Lung (tissue), 17 donors: ENCODE measurements at places on chromosomes 5 and 9. TPM values are rescaled to one million over a fixed set of nuclear protein-coding genes. Genes with fewer than 3 reads are reported as not detected.

DNA sequence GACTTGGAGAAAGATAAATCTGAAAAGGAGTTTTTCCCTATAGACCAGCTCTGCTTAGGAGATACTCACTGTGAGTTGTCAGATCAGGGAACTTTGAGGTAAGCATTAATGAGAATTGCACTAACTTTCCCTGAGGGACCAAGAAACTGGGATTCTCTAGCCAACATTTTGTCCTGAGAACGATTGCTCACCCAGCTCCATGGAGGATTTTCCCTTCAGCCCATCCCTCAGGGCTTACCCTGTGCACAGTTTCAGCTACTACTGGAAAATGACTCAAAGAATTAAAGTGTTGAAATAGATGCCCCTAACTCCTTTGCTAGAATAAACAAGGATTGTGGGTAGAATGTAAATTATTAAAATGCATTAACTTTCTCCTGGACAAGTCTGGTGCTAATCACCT lies 237.2 kb upstream of the IL12B start:
- DNase-seq, result no peak

SLC45A2 gene
- total RNA-seq, result not detected

DNA sequence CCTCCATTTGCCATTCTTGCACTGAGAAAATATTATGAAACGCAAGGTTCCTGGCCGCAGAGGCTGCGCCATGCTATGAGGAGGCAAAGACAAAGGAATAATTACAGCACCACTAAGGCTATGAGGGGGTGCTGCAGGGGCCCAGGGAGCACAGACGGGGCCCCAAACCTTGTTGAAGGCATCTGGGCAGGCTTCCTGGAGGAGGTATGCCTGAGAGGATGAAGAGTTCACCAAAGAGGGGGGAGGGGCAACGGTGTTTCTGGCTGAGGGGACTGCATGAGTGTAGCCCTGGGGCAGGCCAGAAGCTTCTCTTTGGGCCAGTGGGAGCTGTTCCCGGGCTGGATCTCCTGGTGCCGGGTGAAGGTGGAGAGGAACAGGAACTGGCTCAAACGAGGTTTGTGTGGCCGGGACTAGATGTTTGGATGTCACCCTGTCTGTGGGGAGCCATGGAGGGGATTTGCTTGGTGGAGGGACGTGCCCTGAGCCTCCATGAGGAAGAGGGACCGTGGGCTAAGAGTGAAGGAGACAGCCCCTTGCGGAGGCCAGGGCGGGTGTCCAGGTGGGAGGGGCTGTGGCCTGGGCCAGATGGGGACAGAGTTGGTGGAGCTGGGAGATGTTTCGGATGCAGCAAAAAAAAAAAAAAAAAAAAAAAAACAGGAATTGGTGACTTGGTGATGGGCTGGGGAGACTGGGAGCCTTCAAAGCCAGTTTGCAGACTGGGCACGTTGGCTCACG lies 28.2 kb downstream of the PTGES start:
- DNase-seq, result no peak

CCDC187 gene
- 11.4 TPM for total RNA-seq

DNA sequence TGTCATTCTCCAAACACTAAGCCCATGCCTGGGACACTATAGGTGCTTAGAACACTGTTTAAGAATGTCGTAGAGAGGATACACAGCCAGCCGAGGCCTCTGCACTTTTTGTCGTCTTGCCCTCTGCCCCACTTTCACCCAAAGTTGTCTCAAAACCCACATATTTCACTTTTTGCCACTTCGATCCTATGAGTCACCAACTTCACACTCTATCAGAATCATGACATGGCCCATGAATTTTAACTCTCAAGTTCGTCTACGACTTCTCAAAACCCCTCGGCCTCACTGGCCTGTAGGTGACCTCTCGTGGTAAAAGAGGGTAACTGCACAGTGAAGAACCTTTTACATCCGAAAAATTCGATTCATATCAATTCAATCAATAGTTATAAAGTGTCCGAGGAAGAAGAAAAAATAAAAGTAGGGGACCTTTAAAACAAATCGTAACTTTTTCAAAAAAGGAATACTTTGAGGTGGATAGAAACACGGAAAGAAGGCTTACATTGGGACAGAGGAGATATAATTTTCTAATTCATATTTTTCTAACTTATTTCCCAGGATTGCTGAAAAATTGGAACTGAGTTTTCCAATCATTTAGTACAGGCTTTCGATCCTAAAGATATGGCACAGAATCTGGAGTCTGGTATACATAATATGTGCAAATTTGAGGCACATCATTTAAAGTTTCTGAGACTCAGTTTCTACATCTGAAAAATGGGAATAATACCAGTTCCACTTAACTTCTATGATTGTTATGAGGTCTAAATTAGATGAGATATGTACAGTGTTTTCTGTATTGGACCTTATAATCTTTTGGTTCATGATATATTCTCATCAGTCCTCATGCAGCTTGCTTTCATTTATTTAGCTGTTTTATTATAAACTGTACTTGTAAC lies 122.6 kb downstream of the APBA1 start:
- DNase-seq, result peak; percentile 60

- DNase-seq, result no peak
Observed at GRCh38 chr9:136443087-136443486, 3.4 kb upstream of the INPP5E start.

- no peak for DNase-seq
Observed at GRCh38 chr9:80951675-80952074, 737.7 kb downstream of the TLE1 start.

ZNF883 gene
- total RNA-seq, result 0.74 TPM

LCN12 gene
- total RNA-seq, result 6.3 TPM

DNA sequence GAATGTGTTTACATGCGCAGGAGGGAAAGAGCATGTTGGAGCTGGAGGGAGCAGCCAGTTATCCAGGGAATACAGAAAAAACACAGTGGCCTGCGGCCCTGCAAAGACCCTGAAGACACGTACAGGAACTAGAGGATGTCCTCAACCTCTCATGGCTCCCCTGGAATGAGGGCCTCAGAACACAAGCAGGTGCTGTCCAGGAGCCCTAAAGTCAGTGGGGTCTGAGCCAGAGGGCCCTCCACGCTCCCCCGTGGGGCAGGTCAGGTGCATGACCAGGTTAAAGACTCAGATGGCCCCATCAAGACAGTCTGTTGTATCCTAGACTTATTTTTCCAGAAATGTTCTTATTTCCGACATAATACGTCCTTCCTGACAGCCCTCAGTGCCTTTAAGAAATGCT lies 106.9 kb downstream of the ROR2 start:
- DNase-seq, result no peak

- DNase-seq, result no peak
Observed at GRCh38 chr5:82355496-82355895, 77.3 kb upstream of the RPS23 start.

OR1J2 gene
- total RNA-seq, result not detected

NMUR2 gene
- 0.28 TPM for total RNA-seq

GRCh38 chr9:23783509-23783908 lies 42.5 kb downstream of the ELAVL2 start:
- DNase-seq, result no peak

DNA sequence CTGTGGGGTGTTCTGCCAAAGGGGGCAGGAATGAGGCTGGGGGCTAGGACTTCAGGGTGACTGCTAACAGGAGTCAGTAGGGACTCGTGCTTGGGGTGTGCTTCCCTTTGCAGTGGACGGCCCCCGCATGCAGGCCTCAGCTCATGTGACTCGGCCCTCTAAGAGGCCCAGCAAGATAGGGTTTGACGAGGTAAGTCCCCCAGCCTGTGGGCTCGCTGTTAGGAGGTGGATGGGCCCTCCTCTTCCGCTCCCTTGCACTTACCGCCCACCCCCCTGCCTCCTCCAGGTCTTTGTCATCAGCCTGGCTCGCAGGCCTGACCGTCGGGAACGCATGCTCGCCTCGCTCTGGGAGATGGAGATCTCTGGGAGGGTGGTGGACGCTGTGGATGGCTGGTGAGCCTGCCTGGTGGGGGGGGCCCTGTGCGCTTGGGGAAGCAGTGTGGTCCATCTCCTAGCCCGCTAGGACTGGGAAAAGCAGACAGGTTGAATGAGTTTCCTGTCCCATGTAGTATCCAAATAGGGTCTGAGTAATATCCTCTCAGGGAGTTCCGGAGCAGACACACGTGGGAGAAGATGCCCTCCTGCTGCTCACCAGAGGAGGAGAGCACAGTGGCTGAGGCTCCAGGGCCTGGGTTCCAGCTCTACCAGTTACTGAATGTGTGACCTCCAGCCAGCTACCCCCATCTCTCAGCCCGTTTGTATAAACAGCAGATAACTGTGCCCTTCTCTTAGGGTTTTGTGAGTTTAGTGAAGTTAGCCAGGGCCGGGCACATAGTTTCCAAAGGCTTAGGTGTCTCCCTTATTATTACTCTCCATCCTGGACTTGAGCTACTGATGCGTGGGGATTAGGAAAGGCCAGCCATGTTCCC lies 8.2 kb downstream of the CERCAM start:
- no peak for DNase-seq

DNA sequence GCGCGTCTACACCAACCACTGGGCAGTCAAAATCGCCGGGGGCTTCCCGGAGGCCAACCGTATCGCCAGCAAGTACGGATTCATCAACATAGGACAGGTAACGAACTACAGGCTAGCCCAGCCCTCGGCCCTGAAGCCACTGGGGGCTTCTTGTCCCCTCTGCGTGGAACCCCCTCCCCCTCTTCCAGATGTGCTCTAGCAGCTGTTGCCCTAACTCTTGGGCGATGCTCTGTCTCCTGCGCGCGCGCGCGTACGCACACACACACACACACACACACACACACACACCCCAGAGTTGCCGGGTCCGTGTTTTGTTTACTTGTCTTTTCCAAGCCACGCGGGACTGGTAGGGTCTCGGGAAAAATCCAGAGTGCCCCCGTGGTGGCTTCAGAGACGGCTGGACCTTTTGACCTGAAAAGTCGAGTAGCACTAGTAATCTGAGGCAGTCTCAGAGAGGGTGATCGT lies 836 bp downstream of the PCSK5 start:
- peak; percentile 78 for DNase-seq

GRCh38 chr9:72817413-72817812 lies 135.4 kb downstream of the ALDH1A1 start:
- DNase-seq, result no peak

- DNase-seq, result no peak
Observed at GRCh38 chr5:157581901-157582300, 6.3 kb upstream of the ADAM19 start.

DNA sequence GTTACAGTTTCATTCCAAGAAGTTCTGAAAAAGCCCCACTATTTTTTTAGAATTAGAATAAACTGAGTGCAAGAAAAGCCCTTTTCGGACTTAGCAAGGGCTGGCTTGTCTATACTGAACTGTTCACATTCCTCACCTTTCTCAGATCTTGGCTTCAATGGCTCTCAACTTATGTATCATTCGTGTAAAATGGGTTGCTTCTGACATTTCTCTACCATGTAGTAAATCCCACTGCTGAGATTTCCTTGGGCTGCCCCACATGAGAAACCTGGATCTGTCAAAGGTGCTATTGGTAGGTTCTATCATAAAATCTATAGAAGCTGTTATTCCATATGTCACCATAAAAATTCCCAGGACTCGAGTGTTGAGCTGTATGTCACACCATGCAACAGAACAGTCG lies 454.3 kb downstream of the CTNND2 start:
- DNase-seq, result no peak

EGFL7 gene
- total RNA-seq, result 177 TPM

GRCh38 chr5:178378527-178379484 lies 146.2 kb upstream of the PHYKPL start:
- peak; percentile 94 for DNase-seq

DNA sequence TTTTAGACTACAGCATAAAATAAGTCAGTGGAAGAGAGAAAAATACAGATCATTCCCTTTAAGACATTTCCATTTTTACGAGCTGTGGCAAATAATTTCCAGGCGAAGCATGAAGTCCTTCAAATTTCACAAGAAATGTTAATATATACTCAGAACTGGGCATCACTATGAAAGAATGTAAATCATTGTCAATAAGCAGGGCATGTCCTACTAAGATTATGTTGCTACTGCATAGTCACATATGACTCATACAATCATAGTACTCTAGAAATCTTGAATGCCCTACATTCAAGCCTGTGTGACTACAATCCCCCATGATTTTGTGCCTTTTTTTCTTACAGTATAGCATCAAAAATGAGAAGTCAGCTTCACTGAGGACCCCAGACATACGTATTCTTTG lies 485.2 kb upstream of the FTMT start:
- DNase-seq, result no peak

PCDHA4 gene
- total RNA-seq, result 2.9 TPM

RXFP3 gene
- 0.26 TPM for total RNA-seq

- DNase-seq, result peak; percentile 29
Observed at GRCh38 chr9:83509402-83509801, 28.8 kb downstream of the FRMD3 start.

DNA sequence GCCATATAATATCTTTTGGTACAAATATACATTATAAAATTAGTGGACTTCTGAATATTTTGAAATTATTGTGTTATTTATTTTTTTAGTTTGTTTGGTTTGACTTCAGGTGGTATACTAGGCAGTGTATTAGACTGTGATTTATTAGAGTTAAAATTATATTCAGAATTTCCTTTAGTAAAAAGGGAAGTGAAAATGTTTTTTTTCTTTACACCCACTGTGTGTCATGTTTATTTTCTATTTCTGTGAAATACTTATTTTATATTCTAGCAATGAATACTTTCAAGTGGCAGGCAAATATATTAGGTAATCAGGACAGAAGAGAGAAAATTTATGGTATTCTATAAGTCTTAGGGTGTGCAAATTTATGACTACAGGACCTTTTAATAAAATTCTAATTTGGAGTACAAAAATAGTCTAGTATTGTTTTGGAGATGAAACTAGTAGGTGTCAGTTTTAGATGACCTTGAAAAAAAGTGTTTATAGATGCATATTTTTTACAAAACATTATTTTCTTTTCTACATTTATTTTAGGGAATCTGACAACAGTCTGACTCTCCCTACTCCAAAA lies 8.8 kb downstream of the CSNK1G3 start:
- no peak for DNase-seq

DNA sequence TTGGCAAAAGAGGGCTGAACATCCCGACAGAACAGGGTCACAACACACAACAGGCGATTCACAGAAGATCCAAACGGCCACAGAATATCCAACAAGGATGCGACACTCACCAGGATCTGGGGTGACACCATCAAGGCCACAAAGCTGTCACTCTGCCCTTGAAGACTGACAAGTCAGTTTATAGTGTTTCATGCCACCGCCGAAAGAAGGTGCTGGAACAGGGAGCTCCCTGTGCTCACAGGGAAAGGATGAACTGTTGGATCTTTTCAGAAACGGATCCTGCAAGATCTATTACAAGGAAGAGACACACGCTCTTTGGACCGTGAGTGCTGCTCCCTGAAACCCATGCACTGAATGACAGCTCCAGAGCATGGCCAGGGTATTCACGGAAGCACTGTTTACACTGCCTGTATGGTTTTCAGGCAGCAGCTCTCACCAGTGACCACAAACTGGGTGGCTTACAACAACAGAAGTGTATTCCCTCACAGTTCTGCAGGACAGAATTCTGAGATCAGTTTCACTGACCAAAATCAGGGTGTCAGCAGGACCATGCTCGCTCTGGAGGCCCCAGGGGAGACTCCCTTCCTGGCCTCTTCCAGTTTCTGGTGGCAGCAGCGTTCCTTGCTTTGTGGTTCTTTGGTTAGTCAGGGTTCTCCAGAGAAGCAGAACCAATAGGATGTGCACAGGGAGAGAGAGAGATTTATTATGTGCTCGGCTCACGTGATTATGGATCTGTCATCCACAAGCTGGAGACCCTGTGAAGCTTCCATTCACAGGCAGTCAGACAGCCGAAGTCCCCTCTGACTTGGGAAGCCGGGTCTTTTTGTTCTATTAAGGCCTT lies 52.8 kb downstream of the SEMA4D start:
- DNase-seq, result no peak
